Activated CD4-positive, alpha-beta T cell treated with anti-CD3 and anti-CD28 coated beads for 1 hour (primary cell): ENCODE measurements at places on chromosomes 7 and 10.

DNA sequence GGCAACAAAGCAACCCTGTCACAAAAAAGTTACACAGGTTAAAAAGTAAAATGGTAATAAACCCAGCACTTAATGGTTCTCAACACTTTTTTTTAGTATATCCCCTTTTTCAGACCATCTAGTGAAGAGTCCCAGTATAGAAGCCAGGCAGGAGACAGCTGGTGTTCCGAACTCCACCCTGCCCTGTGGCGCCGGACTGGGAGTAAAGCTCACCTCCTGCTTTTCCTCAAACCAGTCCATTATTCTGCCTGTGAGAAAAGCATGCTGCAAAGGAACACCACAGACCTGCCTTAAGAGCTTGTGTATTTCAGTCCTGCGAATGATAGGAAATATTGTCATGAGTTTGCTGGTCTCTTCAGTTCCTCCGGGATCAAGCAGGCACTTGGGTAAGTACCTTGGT, 81.0 kb downstream of the EZH2 start:
- DNase-seq, result no peak

DNA sequence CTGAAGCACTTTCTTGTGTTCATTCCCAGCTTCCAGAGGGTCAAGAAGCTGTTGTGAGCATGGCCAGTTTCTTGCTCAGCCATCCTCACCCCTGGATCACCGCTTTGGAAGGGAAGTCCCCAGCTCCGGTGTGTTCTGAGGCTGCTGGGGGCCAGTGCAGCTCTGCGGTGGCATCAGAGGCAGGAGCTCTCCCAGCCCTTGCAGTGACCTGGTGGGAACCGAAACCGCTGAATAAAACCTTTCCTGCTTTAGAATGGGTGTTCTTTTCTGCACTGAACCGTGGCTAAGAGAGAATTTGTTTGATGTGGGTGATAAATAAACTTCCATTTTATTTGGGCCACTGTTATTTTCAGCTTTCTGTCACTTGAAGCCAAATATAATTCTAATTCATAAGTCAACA, 450.9 kb upstream of the VSTM2A start:
- no peak for DNase-seq

DNA sequence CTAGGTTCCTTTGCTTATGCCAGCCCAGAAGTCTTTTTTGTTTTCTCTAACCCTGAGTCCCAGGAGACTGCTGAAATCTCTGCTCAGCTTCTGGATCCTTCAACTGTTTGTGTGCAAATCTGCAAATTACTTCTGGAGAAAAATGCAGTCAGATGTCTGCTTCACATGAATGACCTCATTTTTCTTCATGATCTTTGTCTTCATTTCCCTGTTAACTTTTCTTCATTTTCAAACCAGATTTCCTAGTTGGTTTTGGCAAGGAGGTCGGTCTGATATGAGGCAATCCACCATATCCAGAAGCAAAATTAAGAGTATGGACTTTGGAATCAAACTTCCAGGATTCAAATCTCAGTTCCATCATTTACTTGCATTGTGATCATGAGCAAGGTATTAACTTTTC, 66.8 kb downstream of the ZNF503 start:
- DNase-seq, result no peak

GRCh38 chr10:15444105-15445005, 73.3 kb upstream of the FAM171A1 start:
- DNase-seq, result no peak

DNA sequence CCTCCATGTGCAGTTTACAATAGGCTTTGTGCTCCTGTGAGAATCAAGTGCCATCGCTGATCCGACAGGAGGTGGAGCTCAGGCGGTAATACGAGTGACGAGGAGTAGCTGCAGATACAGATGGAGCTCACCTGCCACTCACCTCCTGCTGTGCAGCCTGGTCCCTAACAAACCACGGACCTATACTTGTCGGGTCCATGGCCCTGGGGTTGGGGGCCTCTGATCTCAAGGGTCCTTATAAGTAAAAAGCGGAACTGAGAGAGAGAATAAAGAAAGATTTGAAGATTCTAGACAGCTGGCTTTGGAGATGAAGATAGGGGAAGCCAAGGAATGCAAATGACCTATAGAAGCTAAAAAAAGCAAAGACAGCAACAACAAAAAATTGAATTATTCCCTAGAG, 130.6 kb downstream of the PLXDC2 start:
- no peak for DNase-seq

DNA sequence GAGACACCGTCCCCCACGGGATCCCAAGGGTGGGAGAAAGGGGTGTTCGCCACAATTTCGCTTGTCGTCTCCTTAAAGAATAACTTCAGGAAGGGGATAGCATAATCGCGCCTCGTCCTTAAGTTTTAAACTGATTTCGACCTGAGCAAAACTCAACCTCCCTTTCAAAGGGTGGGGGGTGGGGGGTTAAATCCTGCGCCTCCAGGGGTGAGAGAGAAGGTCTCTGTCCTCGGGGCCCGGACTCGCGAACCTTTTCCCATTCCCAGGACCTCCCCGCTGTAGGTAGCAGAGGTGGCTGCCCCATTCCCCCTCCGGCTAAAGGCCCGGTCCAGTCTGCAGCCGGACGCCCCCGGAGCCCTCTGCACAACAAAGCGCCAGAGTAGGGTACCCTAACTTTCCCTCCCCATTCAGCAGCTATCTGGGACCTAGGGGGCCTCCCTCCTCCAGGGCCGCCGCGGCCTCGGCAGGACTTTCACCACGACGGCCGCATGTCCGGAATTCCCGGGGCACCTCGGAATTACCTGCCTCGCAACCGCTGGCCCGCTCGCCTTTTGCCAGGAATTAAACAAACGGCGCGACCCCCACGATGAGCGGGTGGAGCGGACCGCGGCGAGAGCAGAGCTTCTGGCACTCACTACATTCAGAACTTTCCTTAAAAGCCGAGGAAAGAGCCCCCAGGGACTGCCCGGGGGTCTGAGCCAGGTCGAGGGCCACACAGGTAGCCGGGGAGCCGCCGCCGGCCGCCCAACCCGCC, 1.7 kb downstream of the CDK6 start:
- no peak for DNase-seq

DNA sequence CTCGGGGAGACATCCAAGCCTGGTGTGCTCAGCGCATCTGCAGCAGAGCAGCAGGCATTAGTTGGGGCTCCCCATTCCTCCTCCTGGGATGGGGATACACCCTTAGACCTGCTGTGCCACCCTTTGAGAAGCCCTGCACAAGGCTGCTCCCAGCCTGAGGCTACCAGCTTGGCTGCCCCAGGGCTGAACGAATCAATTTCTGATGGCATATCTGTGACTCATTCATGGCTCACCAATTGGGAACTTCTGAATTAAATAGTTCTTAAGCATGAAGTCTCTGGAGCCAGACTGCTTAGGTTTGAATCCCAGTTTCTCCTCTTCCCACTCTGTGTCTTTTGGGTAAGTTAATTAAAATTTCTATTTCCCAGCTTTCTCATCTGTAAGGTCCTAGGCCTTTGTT, 16.3 kb upstream of the GLI3 start:
- no peak for DNase-seq

GRCh38 chr7:27104341-27105058, 2.0 kb upstream of the HOXA2 start:
- DNase-seq, result no peak

DNA sequence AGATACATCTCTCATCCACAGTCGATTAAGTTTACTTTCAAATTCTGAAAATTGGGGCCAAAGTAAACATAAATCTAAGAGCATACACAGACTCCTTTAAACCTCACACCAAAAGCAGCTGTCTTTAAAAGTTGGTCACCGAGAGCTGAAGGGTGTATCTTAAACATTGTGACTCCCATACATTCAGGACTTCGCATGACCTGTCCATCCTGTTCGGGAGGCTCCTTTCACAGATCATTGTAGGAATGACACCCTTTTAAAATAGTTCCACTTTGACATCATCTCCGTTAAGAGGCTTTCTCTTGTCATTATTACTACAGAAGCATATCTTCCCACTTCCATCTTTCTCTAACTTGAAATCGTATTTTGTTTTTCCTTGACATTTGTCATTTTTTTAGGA, 440.0 kb downstream of the DNAJB9 start:
- DNase-seq, result no peak

DNA sequence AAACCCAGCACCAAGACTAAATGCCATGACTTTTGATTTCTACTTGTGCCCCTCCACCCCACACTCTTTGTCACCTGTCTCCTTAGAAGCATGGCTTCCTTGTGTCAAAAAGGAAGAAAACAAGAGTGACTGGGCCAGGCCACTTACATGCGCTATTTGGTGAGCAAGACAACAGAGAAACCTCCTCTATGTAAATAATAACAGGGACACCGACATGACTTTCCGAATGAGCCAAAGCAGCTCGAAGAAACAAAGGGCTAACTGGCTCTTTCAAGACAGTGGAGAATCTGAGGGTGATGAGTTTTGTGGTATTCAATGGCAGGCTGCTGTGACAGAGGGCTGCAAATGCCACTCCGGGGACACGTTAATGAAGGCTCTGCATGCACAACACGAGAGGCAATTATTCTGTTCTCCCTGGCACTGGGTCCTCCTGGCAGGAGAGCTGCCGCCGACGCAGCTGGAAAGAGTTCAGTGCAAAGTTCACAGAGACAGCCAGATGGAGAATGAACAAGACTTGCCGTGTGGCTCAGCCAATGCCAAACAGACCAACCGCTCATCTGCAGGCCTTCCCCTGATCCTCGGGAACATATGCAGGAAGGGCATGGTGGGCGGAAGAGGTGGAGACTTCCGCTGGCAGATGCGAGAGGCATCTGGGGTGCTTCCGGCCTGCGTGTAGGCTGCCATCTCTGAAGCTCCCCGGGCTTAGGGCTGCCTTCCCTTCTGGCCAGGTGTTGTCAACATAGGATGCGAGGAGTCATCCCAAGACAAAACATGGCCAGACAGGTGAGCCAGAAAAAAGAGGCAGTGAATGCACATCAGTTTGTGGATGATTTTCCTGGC, 59.1 kb upstream of the SMNDC1 start:
- DNase-seq, result no peak

DNA sequence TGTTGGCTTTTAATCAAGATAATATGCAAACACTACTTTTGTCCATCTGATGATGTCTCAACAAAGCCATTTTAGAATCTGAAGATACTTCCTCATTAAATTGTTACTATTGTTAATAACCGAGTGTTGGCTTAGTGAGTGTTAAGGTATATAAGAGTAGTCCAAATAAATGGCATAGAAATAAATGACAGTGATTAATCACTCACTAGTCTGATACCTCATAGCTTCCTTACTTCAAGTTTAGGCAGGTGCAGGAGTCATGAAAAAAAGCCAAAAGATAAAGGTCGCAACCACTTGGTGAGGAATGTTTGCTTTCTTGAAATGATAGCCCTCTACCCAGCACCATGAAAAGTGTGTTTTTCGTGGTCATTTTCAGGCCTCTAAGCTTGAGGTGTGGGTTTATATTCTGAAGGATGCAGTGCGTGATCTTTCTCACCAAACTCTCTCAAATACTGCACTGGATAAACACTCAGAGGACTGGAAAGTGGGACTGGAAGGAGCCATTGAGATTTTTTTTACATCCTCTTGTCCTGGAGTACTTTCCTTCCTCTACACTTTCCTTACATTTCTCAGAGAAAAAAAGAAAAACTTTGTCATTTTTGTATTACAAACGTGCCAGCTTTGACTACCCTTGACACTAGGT, 138.1 kb downstream of the KIAA1217 start:
- no peak for DNase-seq

DNA sequence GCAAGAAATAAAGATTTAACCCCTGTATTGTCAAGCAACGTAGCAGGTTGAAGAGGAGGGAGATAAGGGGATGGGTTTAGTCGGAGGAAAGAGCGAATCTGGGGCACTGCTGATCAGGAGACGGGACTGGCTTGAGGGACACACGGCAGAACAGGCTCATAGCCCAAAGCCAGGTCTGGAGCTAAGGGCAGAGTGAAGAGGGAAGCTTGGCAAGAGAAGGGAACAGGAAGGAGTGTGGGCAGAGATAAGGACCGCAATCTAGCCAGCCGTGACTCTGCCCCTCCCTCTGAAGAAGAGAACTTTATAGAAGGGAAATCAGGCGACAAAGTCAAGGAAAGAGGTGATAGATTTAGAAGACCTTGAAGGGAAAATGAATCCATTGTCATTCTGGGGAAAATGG, 67.6 kb downstream of the CAV1 start:
- no peak for DNase-seq

GRCh38 chr7:29289156-29290021, 94.8 kb downstream of the CHN2 start:
- no peak for DNase-seq

- DNase-seq, result no peak
Measured at GRCh38 chr10:35412003-35412723, 75.9 kb downstream of the CCNY start.

GRCh38 chr10:76329891-76330575, 898.6 kb downstream of the LRMDA start:
- DNase-seq, result no peak

GRCh38 chr10:132729810-132730572, 56.0 kb downstream of the NKX6-2 start:
- DNase-seq, result no peak

- DNase-seq, result no peak
Measured at GRCh38 chr7:14759785-14760184, 142.8 kb downstream of the DGKB start.

GRCh38 chr10:50561816-50562215, 61.9 kb downstream of the SGMS1 start:
- no peak for DNase-seq

- no peak for DNase-seq
Measured at GRCh38 chr10:44022203-44022602, 362.7 kb downstream of the CXCL12 start.

GRCh38 chr7:105678811-105679495, 97.7 kb upstream of the EFCAB10 start:
- DNase-seq, result no peak

DNA sequence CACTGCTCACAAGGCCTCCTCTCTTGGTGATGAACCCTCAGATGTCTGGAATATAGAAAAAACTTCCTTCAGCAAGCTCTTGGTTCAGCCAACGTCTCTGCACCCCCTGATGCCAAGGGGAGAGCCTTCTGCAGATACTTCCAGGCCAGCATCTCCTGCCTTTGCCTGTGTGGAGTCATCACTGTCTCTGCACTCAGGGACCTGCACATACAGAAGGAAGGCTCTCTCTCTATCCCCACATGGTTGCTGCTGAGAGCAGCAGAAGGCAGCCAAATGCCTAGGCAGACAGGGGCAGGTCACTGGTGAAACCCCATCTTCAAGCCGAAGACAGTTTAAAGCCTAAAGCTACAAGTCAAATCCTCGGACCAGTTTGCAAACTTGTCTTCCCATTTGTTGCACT, 137.6 kb downstream of the WDR11 start:
- no peak for DNase-seq

- DNase-seq, result no peak
Measured at GRCh38 chr7:128703609-128704241, 31.6 kb downstream of the GARIN1A start.

- no peak for DNase-seq
Measured at GRCh38 chr7:159024280-159024951, 120.3 kb downstream of the VIPR2 start.

DNA sequence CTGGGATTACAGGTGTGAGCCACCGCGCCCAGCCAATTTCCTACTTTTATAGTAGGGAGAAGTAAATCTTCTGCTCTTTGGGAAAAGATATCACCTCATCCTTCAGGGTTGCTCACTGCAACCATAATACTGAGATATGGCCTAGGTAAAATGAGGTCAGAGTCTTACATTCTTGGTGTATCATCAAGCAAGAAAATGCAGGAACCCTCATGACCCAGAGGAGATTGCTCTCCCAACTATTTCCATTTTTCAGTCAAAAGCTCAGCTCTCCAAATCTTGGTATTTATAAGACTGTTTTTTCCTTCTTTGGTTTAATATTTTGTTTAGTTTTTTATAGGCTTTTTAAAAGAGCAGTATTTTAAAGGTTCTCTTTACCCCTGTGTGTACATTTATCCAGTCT, 20.9 kb upstream of the PHYHIPL start:
- no peak for DNase-seq
